ENCODE measurements at places on chromosomes 11 and 22.

GRCh38 chr11:104602643-104603042 lies 295.6 kb downstream of the CASP12 start:
- no peak for DNase-seq

DNA sequence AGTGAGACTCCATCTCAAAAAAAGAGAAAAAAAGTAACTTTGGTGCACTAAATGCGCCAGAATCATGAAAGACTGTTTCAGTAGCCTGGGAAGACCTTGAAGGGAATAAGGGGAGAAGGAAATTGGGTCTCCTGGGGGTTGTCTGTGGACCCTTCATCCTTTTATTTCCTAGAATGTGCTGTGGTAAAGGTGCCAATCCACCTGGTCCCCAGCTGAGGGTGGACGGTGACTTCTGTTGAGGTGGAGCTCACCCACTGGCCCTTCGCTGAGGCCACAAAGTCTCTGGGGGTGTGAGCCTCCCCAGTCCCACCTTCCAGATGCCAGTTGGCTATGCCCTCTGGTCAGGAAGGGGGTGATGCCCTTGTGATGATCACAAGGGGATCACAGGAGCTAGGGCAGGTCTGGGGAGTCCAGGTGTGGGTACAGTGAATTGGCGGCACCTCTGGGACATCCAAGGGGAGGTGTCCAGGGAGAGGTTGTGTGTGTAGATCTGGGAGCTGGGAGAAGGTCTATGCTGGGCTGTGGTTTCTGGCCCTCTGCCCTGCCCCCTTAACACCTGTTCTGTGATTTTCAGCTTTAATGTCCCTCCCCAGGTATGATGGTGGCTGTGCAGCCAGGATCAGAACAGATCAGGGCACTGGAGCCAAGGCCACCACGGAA lies 34.2 kb upstream of the LMO1 start:
- DNase-seq: no peak

- no peak for DNase-seq
Measured at GRCh38 chr11:15374418-15374817, 259.7 kb downstream of the INSC start.

GRCh38 chr11:69213316-69213715 lies 57.6 kb downstream of the SMIM38 start:
- DNase-seq: no peak

DNA sequence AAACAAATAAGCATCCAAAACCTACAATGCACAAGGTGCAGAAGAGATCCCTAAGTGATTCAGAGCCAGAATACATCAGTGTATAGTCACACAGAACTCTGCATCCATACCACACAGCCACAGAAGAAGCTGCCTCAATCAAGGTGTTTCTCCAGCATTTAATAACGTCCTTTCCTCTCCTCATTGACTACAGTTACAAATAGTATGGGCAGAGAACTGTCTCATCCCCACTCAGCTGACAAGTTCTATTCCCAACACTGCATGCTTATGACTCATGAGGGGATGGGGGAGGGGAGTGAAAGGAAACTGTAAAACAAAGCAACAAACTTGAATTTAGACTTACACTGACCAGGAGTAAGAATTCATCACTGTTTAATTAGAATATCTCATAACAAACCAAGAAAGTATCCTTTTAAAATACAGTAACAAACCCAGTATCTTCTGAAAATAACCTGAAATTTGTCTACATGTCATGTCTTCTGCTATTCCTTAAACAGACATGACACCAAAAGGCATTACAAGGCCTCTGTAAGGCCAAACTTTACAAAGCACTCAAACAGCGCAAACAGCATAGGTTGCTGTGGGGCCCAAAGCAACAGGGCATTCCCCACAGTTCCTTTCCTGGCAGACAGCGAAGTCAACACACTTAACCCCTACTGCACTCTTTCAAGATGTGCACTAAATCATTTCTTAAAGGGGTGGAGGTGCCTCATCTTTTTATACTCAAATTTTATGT lies 29.3 kb downstream of the CELF1 start:
- DNase-seq: no peak

DNA sequence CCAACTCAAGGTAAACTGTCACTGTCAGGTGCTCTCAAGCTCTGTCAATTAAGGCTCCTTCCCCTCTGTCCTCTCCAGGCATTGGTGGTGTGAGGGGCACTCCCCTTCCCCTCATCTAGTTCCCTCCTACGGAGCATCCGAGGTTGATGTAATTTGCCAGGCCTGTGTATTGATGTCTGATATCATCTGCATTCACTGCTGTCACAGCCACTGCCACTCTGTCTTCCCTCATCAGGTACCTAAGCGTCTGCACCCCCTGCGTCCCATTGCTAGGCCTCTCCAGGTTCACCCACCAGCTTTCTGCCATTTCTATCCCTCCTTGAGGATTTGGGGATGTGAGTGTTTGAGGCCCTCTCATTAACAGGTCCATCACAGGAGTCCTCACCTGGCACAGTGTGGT lies 50.0 kb upstream of the SYT13 start:
- DNase-seq: no peak

DNA sequence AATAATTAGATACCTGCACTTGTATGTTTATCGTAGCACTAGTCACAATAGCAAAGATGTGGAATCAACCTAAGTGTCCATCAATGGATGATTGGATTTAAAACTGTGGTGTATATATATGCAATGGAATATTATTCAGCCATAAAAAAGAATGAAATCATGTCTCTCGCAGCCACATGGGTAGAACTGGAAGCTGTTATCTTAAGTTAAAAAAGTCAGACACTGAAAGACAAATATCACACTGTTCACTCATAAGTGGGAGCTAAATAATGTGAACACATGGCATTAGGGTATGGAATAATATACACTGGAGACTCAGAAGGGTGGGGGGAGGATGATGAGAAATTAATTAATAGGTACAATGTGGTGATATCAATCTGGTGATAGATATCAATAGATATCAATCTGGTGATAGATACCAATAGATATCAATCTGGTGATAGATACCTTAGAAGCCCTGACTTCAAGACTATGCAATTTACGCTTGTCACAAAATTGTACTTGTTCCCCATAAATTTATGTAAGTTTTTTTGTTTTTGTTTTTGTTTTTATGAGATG lies 2.0 kb downstream of the LMO2 start:
- no peak for DNase-seq

DNA sequence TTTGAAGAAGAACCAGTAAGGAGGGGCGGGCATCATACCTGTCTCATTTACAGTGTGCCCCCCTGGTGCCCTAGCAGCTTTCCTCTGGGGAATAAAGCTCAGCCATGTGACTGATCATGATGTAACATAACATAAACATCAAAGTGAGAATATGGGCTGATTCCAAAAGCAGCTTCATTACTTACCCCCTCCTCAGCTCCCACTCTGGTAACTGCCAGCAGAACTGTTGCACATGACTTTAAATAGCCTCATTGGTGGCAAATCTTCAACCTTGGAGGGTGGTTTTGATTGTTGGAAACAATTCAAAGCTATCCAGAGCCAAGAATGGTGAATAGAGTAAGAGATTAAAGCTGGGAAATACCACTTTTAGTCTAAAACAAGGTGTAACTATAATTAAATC lies 384.6 kb downstream of the BUD13 start:
- DNase-seq: no peak

DNA sequence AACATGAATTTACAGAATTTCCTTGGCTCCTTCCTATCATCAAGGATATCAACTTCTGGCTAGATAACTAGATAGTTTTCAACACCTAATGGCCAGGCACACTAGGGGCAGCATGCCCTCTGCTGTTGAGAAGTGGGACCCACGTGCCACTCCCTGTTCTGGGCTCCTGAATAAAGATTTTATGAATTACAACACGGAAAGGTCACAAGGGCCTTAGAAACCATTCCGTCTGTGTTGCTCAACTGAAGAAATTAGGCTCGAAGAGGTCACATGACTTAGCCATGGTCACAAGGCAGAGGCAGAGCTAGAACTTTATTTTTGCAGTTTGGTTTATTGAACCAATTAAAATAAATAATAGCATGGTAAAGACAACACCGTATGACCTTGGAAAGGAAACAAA lies 36.0 kb downstream of the PRCP start:
- DNase-seq: no peak

DNA sequence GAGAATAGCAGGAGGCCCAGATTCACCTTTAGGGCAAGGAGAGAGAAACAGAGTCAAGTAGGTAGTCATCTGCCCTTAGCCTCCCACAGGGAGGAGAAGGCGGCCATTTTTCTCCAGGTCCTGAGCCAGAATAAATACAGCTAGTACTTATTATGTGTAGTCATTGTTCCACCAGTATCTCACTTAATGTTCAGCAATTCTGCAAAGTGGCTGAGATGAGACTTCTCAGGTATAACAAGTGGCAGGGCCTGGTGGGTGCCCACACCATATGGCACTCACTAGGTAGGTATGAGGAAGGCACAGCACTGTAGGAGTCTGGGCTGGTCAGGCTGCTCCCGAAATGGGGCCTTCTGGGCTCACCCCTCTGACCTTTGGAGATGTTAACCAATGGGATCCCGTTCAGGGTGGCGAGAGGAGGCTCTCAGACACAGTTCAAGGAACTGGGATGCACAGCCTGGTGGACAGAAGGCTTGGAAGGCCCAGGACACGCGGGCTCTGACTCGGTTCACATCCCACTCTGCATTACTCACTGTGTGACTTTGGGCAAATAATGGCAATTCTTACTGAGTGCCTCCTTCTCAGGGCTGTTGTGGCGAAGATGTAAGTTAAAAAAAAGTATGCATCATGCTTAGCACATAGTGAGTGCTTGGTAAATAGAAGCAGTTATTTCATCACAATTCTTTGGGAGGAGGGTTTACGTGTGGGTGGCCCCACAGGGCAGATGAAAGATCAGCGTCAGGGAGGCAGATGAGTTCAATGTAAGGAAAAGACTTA lies 25.1 kb downstream of the RTN4RL2 start:
- no peak for DNase-seq

- DNase-seq: no peak
Measured at GRCh38 chr22:38924347-38924952, 33.0 kb upstream of the APOBEC3A start.

DNA sequence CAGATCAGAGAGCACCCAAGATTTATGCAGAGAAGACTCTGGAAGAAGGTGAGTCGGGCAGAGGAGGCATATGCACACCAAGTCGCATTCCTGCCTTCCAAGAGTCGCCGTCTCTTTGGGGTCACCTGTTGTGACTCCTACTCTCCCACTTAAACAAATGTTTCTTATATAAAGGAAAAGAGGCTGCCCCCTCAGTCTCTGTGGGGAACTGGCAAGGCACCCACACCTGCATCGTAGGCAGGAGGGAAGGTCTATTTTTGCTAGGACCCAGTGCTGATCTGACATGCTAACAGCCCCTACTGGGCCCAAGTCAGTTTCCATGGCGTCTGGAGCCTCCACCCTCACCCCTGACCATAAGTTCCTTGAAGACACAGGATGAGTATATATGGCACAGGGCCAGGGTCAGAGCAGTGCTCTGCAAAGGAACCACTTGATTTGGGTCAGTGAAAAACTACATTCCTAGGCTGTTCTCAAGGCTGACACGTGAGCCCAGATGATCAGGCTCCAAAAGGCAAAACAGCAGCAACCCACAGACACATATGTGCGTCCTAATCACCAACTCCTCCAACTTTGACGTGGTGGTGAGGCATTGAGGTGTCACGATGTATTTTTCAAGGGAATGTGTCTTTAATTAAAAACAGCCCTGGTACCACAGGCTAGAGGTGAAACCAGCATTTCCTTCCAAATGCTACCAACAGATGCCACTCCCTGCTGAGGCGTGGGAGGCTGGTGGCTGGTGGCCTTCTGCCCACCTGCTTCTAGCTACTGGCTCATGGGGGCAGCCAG lies 55.6 kb upstream of the CSNK2A3 start:
- no peak for DNase-seq

- DNase-seq: no peak
Measured at GRCh38 chr11:112057170-112057569, 16.6 kb downstream of the PIH1D2 start.

GRCh38 chr11:92061456-92062062 lies 163.1 kb upstream of the FAT3 start:
- no peak for DNase-seq

DNA sequence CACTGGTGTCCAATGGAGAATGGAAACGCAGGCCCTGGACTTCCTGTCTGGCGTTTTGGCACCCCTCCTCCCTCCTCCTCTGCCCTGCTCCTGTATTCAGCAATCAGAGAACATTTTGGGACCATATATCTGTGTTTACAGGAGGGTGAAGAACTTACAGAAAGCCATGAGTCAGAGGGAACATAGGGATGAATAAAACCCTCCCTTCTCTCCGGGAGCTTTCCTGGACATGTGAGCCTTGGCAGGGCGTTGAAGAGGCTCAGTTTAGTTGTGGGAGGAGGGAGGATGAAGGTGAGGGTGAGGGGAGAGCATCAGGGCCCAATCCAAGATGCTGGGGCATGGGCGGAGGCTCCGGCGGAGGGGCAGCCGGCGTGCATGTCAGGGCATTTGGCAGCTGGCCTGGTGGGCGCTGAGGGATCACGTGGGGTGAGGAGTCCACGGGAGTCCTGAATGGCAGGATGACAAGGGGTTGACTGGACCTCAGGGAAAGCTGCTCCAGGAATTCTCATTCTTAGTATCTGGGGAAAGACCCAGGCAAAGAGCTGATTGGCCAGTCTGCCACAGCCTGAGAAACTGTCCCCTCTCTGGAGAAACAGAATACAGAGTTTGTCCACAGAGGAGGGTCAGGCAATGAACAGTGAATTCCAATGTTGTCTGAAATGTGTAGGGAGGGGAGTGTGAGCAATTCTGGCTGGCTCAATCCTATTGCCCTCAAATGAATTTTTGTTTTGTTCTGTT lies 28.9 kb downstream of the MICAL2 start:
- no peak for DNase-seq

DNA sequence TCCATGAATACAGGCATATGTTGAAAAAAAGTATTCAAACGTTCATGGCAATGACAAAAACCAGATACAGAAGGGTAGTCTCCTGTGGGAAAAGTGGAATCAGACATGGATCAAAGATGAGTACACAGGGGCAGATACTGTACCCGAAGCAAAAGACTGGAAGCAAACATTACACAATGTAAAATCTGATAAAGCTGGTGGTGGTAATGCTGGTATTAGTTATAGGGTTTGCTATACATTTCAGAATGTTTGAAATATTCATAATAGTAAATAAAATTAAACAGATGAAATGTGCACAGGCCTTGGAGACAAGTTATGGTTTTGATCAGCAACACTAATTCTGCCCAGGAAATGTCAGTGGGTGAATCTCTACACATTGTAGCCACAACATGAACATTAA lies 607.6 kb downstream of the SOX6 start:
- DNase-seq: no peak

DNA sequence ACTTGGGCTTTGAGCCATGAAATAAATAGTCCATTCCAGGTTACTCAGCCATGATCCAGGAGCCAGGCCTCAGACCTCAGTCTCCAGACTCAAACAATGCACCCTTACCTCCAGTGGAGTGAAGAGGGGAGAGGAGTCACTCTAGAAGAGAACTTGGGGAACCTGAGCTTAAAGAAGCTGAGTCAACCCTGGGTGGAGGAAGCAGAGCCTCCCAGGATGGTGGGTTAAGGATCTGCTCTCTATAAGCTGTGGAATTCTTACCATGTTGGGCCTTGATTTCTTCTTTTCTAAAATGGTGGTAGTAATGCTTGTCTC lies 113.2 kb downstream of the NECTIN1 start:
- DNase-seq: no peak

DNA sequence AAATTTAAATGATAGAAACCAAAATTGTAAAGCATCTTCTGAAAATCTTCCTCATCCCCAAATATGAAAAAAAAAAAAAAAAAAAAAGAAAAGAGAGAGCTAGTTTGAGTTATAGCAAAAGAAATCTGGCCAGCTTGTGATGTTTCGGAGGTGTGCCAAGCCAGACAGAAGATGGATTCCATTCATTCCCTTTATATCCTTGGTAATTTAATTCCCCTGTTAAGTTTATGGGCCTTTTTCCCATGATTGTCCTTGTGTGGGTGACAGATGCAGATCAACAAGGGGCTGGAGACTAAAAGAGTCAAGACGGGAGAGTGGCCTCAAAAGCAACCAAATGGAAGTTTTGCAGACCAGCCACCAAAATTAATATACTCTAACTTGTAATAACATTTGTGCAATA lies 47.6 kb upstream of the PARVA start:
- no peak for DNase-seq

All from activated CD4-positive, CD25-positive, alpha-beta regulatory T cell treated with anti-CD3 and anti-CD28 coated beads, Interleukin-2, amount 50 U/mL, for 16 hours (primary cell).